ENCODE measurements at places on chromosomes 1 and 21. TPM values are rescaled to one million over a fixed set of nuclear protein-coding genes. Genes with fewer than 3 reads are reported as not detected.

The CFAP107 gene
- not detected for total RNA-seq

The PHC2 gene
- total RNA-seq = 31.8 TPM

The ALX3 gene
- not detected for total RNA-seq

The KCNT2 gene
- not detected for total RNA-seq

The TDRD10 gene
- not detected for total RNA-seq

The RHEX gene
- total RNA-seq = not detected

The DIRAS3 gene
- total RNA-seq = not detected

The FCRL6 gene
- not detected for total RNA-seq

The GIPC2 gene
- total RNA-seq = 4.3 TPM

DNA sequence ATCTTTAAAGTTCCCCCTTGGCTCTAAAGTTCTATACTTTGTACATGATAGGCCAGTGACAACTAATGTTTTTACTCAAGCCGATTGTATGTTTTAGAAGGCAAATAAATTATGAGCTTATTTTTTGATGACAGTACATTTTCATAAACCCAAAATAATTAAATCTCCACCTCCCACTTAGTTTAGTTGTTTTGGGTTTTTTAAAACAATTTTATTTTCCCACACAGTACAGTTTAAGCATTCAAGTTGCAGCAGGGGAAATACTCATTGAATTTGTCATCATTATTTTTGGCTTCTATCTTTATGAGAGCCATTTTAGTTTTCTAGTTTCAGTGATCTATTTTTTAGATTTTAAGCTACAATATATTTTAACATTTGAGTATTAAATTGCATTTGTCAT is 93.6 kb downstream of the OLFML2B start:
- no peaks in the 10 kb centered on the region for H3K27me3 ChIP-seq
- H3K4me3 ChIP-seq = no peak overlapping the region
- no peaks in the 10 kb centered on the region for H3K36me3 ChIP-seq
- H3K4me1 ChIP-seq = no peaks in the 10 kb centered on the region
- no peak overlapping the region for H3K27ac ChIP-seq
- DNase-seq = no peak

DNA sequence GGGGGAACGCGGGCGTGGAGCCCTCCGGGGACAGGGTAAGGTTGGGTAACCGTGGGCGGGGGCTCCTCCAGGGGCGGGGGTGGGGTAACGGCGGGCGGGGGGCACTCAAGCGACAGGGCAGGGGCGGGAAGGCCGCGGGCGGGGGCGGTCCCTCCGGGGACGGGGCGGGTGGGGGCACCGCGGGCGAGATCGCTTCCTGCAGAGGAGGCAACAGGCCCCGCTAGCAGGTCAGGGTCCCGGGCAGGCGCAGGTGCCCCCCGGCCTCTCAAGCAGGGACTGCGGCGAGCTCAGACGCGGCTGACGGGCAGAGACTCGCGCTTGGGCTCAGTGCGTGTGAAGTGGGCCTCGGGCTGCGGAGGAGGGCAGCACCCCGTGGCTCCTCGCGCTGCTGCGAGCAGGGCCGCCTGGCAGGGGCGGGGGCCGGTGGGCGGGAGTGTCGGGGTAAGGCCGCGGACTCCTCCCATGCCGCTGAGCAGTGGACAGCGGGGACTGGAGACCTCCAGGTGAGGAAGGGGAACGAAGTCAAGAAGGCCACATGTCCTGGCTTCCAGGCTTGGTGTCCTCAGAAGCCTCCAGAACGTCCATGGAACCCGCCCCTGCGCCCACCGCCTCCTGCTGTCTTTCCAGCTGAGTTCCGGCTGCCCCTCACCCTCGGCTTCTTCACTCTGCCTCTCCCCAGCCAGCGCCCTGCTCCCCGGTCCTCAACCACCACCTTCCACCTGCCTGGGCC is 627 bp upstream of the GNB1 start:
- no peaks in the 10 kb centered on the region for H3K36me3 ChIP-seq
- peak; percentile 81 for DNase-seq
- peaks cover 47% of the 10 kb centered on the region for H3K4me1 ChIP-seq
- peak overlapping the region; percentile 91 for H3K4me3 ChIP-seq
- H3K27ac ChIP-seq = peak overlapping the region; percentile 85

GRCh38 chr1:210259561-210259960 is 27.0 kb downstream of the SERTAD4 start:
- DNase-seq = no peak
- peaks cover 3% of the 10 kb centered on the region for H3K4me1 ChIP-seq
- H3K27ac ChIP-seq = no peak overlapping the region
- H3K27me3 ChIP-seq = no peaks in the 10 kb centered on the region
- no peaks in the 10 kb centered on the region for H3K36me3 ChIP-seq
- no peak overlapping the region for H3K4me3 ChIP-seq

GRCh38 chr1:32219022-32219421 is 3.1 kb downstream of the TMEM234 start:
- no peak overlapping the region for H3K27ac ChIP-seq
- H3K36me3 ChIP-seq = no peaks in the 10 kb centered on the region
- no peak for DNase-seq

- no peaks in the 10 kb centered on the region for H3K36me3 ChIP-seq
- H3K27ac ChIP-seq = no peak overlapping the region
- no peaks in the 10 kb centered on the region for H3K27me3 ChIP-seq
Measured at GRCh38 chr1:239811211-239811885, 280.3 kb upstream of the FMN2 start.

- peaks cover 1% of the 10 kb centered on the region for H3K36me3 ChIP-seq
- no peak overlapping the region for H3K27ac ChIP-seq
- H3K27me3 ChIP-seq = no peaks in the 10 kb centered on the region
Measured at GRCh38 chr1:248810727-248811513, 14.8 kb downstream of the SH3BP5L start.

GRCh38 chr1:170803711-170804110 is 131.6 kb upstream of the MROH9 start:
- H3K27ac ChIP-seq = no peak overlapping the region
- no peak overlapping the region for H3K4me3 ChIP-seq
- no peaks in the 10 kb centered on the region for H3K27me3 ChIP-seq
- no peaks in the 10 kb centered on the region for H3K4me1 ChIP-seq

GRCh38 chr21:27362249-27362648 is 395.4 kb upstream of the ADAMTS5 start:
- H3K4me1 ChIP-seq = peaks cover 30% of the 10 kb centered on the region
- peak; percentile 20 for DNase-seq
- H3K27me3 ChIP-seq = no peaks in the 10 kb centered on the region
- no peaks in the 10 kb centered on the region for H3K36me3 ChIP-seq

- DNase-seq = no peak
- H3K36me3 ChIP-seq = no peaks in the 10 kb centered on the region
- no peaks in the 10 kb centered on the region for H3K27me3 ChIP-seq
- H3K4me3 ChIP-seq = no peak overlapping the region
Measured at GRCh38 chr1:100127226-100127625, 5.5 kb downstream of the SASS6 start.

DNA sequence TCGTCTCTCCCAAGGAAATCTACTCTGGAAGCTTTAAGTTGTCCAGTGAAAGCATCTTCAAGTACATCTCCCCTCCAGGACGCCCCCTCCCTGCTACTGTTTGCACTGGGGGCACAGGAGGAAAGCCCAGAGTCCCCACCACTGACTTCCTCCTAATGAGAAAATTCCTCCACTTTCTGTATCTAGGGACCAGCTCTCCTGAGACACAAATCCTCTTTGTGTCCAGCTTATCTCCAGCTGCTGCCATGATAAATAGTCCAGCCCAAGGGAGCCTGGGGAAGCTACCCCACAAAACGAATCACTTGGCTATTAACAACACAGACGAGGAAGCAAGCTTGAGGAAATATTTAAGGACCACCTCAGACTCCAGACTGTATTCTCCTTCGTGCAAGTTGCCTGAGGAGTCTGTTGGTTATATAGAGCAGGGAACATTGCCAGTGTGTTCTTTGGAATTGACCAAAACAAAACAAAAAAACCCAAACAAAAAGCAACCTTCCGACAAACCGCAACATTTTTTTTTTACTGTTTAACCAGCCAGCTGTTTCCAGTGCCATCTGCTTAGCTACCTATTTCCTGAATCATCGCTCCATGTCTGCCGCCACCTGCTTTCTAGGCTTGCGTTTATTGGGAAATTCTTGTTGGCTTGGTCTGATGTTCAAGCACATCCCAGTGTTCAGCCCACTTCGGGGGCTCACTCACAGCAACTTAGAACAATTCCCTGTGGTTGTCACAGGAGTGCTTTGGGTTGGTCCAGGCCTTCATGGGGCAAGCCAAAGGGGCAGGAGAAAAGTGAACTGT is 7.7 kb downstream of the C1orf226 start:
- H3K27me3 ChIP-seq = no peaks in the 10 kb centered on the region
- H3K4me1 ChIP-seq = peaks cover 8% of the 10 kb centered on the region
- no peaks in the 10 kb centered on the region for H3K36me3 ChIP-seq
- H3K4me3 ChIP-seq = no peak overlapping the region

DNA sequence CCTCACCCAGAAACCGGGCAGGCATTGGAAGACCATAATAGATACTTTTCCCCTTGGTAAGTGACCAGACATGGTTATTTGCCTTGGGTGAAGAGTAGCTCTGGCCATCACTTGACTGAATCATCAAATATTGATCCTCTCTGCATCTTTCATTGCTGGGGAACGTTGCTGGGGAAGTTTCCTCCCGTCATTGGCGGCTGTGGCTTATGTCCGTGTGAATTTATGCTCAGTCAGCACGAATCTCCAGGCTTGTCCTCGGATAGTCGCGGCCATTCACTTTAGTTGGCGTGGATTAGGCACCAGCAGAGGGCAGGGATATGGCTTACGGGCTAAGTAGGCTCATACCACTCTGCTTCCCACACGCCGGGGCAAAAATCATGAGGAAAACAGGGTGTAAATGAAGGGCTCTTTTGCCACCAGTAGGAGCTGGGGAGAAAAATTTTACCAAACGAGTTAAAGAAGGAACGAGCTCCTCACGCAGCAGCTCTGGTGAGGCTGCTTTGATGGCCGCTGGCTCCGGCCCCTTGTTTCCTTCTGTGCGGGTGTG is 473.4 kb downstream of the CAMTA1 start:
- no peaks in the 10 kb centered on the region for H3K27me3 ChIP-seq
- no peak for DNase-seq
- no peak overlapping the region for H3K27ac ChIP-seq

DNA sequence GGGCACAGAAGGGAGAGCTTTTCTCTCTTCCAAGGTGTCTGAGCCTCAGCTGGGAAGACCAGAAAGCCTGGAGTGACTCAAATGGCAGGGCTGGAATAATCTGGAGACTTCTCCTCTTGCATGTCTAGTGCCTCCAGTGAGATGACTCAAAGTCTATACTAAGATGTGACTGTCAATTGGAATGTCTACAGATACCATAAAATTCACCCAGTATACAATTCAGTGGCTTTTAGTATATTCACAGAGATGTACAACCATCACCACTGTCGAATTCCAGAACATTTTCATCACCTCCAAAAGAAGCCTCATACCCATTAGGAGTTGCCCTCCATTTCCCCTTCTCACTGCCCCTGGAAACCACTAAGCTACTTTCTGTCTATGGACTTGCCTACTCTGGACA is 47.9 kb upstream of the CNN3 start:
- no peaks in the 10 kb centered on the region for H3K27me3 ChIP-seq
- 0 out of 2 replicates have a peak, but pooled peaks cover 9% of the 10 kb centered on the region for H3K4me1 ChIP-seq
- H3K36me3 ChIP-seq = no peaks in the 10 kb centered on the region

DNA sequence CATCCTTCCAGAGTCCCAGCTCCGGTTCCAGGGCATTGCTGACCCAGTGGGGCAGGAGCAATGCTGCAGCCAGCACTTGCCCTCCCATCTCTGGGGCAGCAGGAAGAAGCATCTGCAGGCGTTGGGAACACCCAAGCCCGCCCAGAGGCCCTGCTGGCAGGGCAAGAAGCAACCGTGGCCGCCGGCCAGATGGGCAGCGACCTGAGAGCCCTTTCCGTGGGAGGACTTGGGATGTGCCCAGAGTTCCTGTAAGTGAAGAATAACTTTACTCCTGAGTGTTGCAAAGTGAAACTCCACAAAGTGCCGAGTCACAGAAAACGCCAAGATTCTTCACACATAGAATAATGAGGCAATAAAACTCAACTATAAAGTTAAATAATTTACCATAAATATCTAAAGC is 46.0 kb downstream of the GRIK3 start:
- H3K4me3 ChIP-seq = no peak overlapping the region
- no peaks in the 10 kb centered on the region for H3K27me3 ChIP-seq
- no peak overlapping the region for H3K27ac ChIP-seq
- no peaks in the 10 kb centered on the region for H3K4me1 ChIP-seq

- no peaks in the 10 kb centered on the region for H3K27me3 ChIP-seq
- H3K4me1 ChIP-seq = 0 out of 2 replicates have a peak, but pooled peaks cover 3% of the 10 kb centered on the region
- no peaks in the 10 kb centered on the region for H3K36me3 ChIP-seq
- H3K4me3 ChIP-seq = no peak overlapping the region
- DNase-seq = no peak
Measured at GRCh38 chr1:202923533-202923932, 3.5 kb downstream of the KLHL12 start.

GRCh38 chr1:100009458-100009857 is 39.7 kb downstream of the SLC35A3 start:
- no peak overlapping the region for H3K4me3 ChIP-seq
- peak overlapping the region; percentile 9 for H3K27ac ChIP-seq
- no peaks in the 10 kb centered on the region for H3K27me3 ChIP-seq
- H3K36me3 ChIP-seq = no peaks in the 10 kb centered on the region

GRCh38 chr1:14804626-14805025 is 206.1 kb downstream of the KAZN start:
- H3K4me1 ChIP-seq = no peaks in the 10 kb centered on the region
- H3K27ac ChIP-seq = no peak overlapping the region
- H3K4me3 ChIP-seq = no peak overlapping the region
- H3K36me3 ChIP-seq = no peaks in the 10 kb centered on the region
- no peaks in the 10 kb centered on the region for H3K27me3 ChIP-seq
- peak; percentile 7 for DNase-seq

DNA sequence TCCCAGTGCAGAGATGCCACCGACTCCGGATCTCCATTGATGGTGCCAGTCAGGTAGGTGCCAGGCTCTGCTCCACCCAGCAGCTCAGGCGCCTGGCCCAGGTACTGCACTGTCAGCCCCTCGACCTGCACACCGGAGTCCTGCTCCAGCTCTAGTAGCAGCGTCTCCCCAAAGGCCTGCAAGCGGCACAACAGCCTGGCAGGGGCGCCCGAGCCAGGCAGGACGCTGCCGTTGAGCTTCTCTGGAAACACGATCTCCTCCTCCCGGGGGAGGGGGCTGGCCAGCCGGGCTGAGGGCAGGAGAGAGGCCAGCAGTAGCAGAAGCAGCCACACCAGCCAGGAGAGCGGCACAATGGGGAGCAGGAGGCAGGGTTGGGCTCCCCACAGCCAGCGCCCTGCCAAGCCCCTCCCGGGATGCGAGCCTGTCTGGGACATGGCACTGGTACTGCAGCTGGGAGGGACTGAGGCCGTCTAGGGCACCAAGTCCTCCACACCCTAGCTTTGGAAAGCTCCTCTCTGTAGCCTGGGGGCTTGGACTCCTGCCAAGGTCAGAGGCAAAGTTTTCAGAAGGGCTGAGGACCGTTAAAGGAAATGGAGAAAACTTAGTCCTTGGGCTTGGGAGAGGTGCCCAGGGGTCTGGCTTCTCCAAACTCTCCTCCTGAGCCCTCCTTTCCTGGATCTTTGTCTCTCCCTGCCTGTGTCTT is 509 bp downstream of the ADAMTS4 start:
- no peak overlapping the region for H3K4me3 ChIP-seq
- H3K27me3 ChIP-seq = no peaks in the 10 kb centered on the region
- peaks cover 2% of the 10 kb centered on the region for H3K36me3 ChIP-seq
- peaks cover 13% of the 10 kb centered on the region for H3K4me1 ChIP-seq
- no peak overlapping the region for H3K27ac ChIP-seq
